ENCODE measurements at places on chromosomes 1 and 21.

DNA sequence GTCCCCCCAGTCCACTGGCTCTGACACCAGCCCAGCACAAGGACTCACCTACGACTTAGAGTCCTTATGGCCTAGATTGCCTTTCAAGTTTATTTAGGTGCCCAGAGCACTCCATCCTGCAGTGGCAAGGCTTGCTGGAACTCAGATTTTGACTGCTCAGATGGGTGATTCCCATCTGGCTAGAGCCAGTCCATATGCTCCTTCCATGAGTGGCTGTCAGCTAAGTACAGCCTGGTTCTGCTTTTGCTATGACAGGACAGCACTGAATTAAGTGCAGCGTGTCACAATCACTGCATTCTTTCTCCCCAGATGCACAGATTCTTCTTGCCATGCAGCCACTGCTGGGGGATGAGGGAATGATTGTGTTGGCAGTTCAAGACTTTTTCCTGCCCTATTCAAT, 43.8 kb downstream of the GPR52 start:
- no peak for DNase-seq

DNA sequence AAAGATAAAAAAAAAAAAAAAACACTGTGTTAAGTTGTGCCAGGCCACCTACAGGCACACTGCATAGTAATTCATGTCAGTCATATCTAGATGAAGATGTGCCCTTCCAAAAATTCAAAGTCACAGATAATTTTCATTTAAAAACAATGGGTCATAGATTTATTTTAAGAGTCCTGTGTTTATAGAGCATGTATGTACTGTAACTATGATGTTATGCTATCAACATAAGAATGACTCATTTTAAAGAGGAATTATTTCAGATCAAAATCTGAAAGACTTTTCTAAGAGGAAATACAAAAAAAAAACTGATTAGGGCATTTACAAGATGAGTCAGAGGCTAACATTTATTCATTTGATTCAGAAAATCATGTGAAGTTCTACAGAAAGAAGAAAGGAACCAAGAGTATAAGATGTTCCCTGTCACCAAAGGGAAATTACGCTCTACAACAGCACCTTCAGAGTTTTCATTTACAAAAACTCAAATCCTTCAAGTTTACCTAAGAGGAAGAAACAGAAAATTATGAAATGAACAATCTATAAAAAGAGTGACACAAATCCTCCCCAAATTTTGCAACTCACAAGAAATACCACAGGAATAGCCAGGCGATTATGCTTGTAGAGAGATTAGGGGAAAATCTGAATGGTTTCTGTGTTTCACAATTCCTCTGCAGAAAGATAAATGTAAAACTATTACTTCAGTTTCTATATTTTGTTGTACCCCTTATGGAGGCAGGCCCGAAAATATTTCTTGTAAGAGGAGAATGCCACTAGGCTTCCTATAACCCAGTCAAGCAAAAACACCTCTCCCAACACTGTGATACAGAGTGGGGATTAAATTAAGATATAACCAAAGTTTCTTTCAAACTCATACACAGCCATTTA, 13.8 kb downstream of the TP53BP2 start:
- no peak for DNase-seq

GRCh38 chr1:30748699-30749401, 8.7 kb downstream of the LAPTM5 start:
- DNase-seq, result no peak

GRCh38 chr1:205324781-205325180, 3.2 kb upstream of the NUAK2 start:
- no peak for DNase-seq

DNA sequence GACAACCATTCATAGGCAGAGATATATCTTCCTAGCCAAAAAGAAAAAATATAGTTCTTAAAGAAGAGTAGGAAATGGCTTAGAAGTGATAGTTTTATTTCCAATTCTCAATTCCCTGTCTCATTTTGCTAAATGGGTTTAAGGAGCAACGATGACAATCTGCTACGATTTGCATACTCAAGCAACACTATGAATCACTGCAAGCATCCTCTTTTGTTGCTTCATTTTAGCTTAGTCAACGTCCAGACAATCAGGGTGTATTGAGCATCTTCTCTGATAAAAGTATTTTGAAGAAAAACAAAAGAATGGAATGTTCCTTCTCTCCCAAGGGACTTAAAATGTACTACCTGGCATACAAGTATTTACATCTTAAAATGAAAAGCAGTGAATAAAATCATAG, 80.6 kb downstream of the RGS7 start:
- no peak for DNase-seq

- DNase-seq, result no peak
Measured at GRCh38 chr1:204461331-204462228, 33.0 kb downstream of the PIK3C2B start.

- DNase-seq, result no peak
Measured at GRCh38 chr1:9317591-9318417, 25.1 kb downstream of the SPSB1 start.

GRCh38 chr21:28344985-28345384, 647.7 kb downstream of the LTN1 start:
- DNase-seq, result no peak

DNA sequence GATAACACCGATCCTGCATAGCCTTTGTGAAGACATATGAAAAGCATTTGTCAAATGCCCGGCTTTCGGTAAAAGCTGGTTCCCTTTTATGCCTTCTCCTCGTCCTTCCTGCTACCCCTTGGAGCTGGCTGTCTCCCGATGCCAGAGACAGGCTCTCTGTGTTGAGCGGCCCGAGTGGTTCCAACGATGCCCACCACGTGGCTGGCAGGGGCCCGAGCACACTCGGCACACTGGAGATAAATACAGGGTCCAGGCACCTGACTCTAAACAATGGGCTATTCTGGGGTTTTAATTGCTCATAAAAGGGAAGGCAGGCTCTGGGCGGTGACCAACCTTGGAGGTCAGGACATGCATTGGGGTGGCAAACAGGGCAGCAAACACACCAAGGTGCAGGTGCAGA, 207.1 kb downstream of the HIVEP3 start:
- DNase-seq, result no peak

DNA sequence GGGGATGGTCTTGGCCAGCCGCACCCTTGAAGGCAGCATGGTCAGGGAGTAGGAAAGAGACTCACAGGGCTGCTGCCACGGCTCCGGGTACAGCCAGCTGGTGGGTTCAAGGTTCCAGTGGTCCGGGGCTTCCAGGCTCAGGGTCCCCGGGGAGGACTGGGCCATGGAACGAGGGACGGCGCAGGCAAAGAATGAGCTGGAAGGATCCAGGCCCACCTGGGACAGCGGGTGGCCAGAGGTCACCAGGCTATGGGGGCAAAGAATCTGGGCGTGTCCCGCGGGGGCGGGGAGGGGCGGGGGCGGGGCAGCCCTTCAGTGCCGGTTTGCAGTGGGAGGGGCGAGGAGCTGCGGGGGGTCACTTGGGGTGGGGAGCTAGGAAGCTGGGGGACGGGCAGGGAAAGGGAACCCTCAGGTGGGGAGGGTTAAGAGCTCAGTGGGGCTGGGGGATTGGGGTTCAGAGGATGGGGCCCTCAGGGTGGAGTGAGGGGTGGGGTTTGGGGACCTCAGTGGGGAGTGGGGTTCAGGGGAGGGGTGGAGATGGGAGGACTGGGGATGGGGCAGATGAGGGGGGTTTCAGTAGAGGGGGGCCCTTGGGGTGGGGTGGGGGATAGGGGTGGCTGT, at the start of gene DNMT3L:
DNMT3L (minus strand) TSS at position 223 of the 621 bp plus-strand sequence. CDS start 638 bp downstream, outside the sequence.
- no peak for DNase-seq

GRCh38 chr1:62809788-62810187, 25.9 kb downstream of the ATG4C start:
- DNase-seq, result no peak

- no peak for DNase-seq
Measured at GRCh38 chr1:88979054-88979748, 13.2 kb downstream of the KYAT3 start.

GRCh38 chr1:185450917-185451316, 133.9 kb upstream of the IVNS1ABP start:
- no peak for DNase-seq

DNA sequence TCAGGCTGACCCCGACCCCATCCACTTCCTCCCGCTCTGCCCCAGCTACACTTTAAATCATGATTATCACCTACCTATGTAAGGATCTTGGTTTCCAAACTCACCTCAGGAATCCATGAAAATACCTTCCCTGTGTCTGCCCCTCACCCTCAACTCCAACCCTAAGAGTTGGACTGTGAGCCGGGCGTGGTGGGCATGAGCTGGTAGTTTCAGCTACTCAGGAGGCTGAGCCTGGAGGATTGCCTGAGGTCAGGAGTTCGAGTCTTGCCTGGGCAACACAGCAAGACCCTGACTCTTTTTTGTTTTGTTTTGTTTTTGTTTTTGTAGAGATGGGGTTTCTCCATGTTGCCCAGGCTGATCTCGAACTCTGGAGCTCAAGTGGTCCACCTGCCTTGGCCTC, 30.5 kb upstream of the CCSAP start:
- no peak for DNase-seq

DNA sequence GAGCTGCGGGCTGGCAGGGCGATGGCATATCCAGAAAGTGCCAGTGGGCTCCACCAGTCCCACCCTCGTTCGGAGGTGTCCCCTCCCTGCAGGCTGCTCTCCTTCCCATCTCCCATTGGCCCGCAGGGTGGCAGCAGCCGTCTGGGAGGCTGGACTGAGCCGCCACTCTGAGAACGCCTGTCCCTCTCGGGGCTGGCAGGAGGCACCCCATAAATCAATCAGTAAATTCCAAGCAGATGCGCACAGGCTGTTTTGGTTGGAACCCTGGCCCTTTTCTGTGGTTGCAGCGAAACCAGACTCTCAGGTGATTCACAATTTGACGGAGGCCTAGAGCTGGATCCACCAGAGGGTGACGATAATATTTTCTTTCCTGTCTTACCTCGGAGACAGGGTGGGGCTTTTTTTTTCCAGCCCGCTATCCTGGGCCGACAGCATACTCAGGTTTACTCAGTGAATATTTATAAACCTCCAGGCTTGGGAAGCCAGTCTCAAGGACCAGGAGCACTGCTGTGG, 99.7 kb downstream of the GLIS1 start:
- DNase-seq, result peak; percentile 28

DNA sequence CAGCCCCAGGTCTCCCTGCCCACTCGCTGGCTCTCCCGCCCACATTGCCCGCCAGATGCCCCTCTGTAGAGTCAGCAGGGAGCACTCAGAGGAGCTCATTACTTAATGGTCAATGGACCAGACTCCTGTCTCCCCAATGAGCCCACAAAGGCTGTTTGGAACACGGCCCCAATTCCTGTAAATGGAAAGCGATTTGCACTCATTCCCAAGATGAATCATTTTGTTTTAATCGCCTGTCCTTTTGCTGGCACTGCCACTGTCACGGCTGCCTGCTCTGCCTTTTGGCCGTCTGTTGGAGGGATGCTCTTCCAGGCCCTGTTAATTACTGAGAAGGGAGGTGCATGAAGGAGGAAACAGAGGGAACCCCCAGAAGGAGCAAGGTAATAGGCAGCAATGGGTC, 44.8 kb upstream of the ATP2B4 start:
- DNase-seq, result no peak

DNA sequence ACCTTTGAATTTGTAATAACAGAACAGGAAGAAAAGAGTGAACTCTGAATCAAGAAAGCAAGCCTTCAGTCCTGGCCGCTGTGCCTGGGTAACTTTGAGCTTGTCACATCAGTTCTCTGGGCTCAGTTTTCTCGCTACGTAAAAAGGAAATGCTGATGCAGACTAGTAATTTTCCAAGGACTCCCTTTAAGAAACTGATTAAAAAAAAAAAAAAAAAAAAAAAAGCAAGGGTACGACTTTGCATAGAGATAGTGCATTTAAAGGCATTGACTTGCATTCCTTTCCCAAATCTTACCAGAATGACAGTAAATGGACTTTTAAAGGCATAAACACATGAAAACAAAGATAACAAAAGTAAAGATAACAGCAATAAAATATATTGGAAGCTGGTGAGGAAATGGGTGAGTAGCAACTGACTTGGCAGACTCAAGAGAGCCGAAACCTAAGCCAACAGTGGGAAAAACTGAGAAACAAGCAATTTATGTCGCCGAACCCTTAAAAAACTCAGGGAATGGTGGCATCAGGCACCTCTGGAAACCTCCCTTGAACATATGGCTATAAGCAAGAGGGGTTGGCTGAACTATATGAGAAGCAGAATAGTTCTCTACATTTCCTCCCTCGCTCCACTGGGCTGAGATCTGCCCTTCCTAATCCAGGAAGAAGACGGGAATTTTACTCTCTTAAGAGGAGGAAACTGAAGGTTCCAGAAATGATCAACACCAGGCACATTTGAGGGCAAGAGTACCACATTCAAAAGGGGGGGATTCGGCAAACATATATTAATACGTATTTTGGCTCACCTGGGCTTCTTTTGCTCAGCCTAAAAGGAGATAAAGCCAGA, 189.2 kb downstream of the CDC7 start:
- no peak for DNase-seq

GRCh38 chr1:160576390-160576789, 2.9 kb downstream of the CD84 start:
- no peak for DNase-seq

GRCh38 chr21:31117128-31117916, 79.0 kb upstream of the KRTAP19-8 start:
- DNase-seq, result peak; percentile 61

- no peak for DNase-seq
Measured at GRCh38 chr1:19044471-19044870, 88.0 kb upstream of the IFFO2 start.

DNA sequence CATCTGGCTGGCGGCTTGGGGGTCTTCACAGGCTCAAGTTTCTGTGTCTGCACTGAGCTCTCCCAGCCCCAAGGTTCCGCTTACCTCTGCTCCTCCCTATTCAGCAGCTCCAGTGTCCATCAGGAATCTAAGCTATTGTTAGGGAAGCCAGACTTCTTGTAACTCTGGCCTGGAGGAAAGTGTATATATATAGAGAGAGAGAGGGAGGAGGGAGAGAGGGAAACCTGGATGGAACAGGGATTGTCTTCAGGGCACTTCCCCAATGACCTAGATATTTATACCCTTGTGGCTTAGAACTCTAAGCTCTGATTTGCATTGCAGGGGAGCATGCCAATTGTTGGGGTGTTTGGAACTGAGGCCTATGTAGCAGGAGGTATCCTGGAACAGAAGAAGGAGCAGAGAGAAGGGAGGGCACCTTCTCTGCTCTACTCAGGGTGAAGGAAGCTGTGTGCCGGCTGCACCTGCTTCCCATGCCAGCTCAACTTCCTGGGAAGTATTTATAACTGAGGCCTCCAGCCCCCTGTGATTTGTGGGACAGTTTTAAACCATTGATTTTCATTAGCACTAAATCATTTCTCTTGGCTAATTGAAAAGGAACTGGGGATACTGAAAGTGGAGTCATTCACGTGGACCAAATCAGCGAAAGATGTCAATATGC, 70.9 kb downstream of the NAV1 start:
- no peak for DNase-seq

GRCh38 chr1:1755852-1756251, 22.4 kb downstream of the NADK start:
- no peak for DNase-seq
